ENCODE measurements at places on chromosomes 4 and X.
A peak's percentile ranks its signal among the peaks of the same experiment; 100 is the strongest.

DNA sequence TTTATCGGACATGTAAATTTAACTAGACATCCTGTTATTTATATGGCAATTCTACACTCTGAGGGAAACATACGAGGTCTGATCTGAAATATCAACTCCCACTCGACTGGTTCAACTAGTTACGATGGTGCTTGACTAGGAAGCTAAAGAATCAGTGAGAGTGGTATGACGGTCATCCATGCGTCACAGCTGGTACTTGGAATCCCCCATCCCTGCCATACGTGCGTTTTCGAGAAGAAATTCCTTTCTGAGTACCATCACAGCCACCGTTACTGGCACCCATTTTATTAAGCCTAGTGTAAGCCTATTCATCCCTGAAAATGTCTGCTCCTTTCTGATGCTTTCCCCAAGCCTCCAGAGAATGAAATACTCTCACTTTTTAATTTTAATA lies 695 bp upstream of the PIGA start:
- peak; percentile 25 for DNase-seq

DNA sequence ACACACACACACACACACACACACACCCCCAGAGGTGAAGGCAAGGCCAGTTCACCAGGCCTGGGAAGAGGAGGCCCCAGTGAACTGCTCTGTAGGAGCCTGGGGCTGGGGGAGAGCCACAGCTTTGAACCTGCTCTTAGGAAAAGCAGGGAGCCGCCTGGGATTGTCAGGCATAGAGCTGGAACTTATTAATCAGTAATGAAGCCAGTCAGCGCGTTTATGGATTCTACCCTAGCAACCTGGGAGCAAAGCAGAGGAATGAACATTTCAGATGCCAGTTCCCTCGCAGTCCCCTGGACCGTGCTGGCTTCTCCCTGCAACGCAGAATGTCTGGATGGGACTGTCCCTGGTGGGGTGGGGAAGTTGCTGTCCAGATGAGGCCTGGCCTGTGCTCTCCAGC lies 45.3 kb upstream of the DDX3X start:
- DNase-seq = no peak

DNA sequence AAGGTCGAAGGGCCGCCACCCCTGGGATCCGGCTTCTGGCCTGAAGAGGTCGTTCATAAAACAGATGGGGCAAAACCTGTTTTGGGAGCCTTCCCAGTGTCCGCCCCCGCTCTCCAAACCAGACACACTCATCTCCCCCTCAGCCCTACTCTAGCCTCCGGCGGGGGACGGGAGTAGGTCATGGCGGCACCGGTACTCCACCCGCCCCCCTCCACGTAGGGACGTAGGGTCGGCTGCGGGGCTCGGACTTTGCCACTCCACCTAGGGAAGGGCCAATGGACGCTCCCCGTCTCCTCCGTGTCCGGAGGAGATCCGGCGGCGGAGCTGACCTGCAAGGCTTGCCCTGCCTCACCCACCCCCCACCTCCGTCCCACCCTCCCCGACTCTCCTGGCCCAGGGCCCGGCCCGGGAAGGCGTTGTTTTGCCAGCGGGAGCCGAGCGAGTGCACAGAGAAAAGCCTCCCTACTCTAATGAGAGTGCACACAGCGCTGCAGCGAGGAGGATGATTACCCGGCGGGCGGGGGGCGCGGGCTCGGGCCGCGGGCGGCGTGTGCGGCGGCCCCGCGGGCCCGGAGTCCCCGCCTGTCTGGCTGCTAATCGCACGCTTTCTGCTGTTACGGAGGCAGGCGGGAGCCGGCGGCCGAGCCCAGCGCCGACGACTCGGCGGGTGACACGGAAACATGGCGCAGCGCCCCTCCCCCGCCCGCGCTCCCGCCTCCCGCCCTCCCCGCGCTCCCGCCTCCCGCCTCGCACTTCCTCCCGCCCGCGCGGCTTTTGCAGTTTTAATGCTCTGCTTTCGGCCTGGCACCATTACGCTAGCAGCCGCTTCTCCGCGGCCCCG lies 8.3 kb upstream of the BCOR start:
- peak; percentile 85 for DNase-seq

DNA sequence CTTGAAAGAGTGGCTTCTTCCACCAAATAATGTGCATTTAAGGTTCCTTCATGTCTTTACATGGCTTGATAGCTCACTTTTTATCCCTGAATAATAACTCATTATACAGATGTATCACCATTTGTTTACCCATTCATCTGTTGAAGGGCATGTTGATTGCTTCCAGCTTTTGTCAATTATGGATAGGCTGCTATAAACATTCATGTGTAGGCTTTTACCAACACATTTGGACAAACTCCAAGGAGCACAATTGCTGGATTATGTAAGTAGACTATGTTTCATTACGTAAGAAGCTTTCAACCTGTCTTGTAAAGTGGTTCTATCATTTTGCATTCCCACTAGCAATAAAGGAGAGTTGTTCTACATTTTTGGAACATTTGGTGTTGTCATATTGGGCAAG lies 2637.0 kb downstream of the PCDH7 start:
- DNase-seq = peak; percentile 65

All from COR-L47 (cell line).